CD4-positive, alpha-beta T cell treated with Interleukin-2 at 100 ng/mL for 4 hours (primary cell): ENCODE measurements at places on chromosomes 3 and 15.
A peak's percentile ranks its signal among the peaks of the same experiment; 100 is the strongest.

- no peak for DNase-seq
Measured at GRCh38 chr3:51353131-51353530, 32.0 kb upstream of the MANF start.

- peak; percentile 59 for DNase-seq
Measured at GRCh38 chr3:16048435-16049318, 125.8 kb upstream of the GALNT15 start.

DNA sequence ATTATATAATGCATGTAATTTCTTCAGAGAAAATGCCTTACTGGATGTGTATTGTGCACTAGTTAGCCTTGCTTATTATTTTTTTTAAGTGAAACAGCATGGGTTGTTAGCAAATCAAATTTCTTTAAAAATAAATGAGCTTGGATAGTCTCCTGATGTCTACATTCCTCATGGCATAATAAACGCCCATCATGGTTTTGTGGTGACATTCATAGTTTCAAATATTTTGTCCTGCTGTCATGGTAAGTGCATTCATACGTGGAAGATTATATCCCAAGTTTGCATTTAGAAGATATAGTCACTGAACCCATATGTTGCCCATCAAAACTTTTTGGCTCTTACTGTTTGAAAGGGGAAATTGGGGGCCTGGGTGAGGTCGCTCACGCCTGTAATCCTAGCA, 130.7 kb downstream of the ALCAM start:
- no peak for DNase-seq

DNA sequence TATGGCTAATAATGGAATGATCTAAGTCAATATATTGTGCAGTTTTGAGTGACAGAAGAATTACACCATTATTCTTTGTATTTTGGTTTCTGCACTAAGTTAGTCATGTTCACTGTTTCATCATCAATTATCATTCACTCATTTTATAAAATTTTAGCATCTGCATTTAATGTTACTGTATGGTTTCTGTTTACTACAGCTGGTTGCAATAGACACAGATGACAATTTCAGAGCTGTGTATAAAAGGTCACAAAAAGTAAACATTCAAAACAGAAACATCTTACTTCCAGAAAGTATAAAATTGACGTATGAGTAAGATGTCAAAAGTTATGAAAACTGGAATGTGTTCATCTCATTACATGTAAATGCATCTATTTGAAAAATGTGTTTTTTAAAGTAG, 111.1 kb upstream of the GBE1 start:
- DNase-seq = no peak

- DNase-seq = no peak
Measured at GRCh38 chr3:143182866-143183664, 63.5 kb downstream of the CHST2 start.
